ENCODE measurements at places on chromosomes 7 and 10.

DNA sequence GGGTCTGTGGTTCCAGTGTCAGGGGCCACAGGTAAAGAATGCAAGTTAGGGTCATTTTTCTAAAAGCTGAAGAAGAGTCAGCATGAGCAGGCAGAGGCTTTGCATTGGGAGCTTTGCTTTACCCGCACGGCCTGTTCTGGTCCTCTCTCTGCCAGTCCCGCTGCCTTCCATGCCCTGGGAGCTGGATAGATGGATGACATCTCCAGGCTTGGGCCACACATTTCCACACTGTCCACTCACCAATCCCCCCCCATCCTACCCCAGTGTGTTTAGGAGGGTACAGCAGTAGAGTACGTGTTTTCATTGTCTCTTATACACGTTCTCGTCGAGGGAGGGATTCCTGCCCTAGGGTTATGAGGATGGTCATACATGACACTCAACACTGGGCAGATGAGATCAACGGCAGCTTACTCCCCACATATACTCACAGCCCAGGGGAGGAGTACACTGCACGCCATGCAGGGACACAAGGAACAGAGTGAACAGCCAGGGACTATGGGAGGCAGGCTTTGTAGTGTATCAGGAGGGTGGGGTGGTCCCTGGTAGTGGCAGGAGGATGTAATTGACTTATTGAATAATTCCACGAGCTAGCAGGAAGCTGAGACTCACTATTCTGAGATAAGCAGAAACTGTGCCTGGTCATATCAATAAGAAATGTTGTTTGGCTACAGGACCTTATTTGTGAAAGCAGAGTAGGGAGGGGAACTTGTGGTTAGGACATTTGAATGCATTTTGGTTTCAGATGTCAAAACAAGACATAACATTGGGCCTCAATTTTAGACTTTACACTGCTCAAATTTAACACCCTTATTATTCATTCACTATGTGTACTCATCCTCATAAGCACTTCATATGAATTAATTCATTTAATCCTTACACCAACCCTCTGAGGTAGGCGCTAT is 36.6 kb downstream of the PLPP4 start:
- DNase-seq: no peak

DNA sequence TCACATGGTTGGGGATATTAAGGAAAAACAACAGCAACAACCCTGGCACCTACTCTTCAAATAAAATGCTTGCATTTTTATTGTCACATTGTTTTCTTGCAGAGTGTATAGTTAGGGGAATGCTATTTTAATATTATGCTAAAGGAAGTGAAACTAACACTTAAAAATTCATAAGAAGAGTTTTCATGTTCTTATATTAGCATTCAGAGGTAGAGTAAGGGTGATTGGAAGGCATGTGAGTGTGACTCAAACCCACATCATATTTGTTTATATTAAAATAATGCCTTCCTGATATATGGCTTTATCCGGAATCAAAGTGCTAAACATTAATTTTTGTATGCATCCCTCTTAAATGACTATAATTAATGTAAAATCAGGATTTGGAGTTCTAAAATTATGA is 59.8 kb upstream of the TES start:
- no peak for DNase-seq

GRCh38 chr7:46139079-46139478 is 218.0 kb upstream of the IGFBP3 start:
- DNase-seq: no peak

GRCh38 chr10:30216821-30217220 is 132.3 kb downstream of the MTPAP start:
- DNase-seq: no peak

GRCh38 chr10:132408823-132409666 is 12.0 kb downstream of the PWWP2B start:
- no peak for DNase-seq

DNA sequence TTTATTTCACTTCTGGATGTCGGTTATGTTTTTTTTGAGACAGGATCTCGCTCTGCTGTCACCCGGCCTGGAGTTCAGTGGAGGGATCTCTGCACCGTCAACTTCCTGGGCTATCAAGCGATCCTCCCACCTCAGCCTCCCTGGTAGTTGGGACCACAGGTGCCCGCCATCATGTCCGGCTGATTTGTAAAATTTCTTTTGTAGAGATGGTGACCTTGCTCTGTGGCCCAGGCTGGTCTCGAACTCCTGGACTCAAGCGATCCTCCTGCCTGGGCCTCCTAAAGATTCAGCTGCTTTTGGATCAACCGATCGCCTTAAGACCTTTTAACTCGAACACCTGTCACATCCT is 606 bp upstream of the RABGEF1 start:
- DNase-seq: no peak
